Aortic smooth muscle cell (primary cell): ENCODE measurements at places on chromosomes 4 and X. TPM values are rescaled to one million over a fixed set of nuclear protein-coding genes. Genes with fewer than 3 reads are reported as not detected.

DCLK2 gene
- total RNA-seq, result 3.6 and 3.8 TPM in 2 replicates

UNC5C gene
- total RNA-seq, result 3.3 and 4.8 TPM in 2 replicates

AMBN gene
- not detected in 2 replicates for total RNA-seq

MAGIX gene
- total RNA-seq, result 1.3 and 1.6 TPM in 2 replicates

HS3ST1 gene
- 2.1 and 2.5 TPM in 2 replicates for total RNA-seq

FANCB gene
- total RNA-seq, result 5.9 and 6.5 TPM in 2 replicates

DRD5 gene
- total RNA-seq, result not detected in 2 replicates

GYPA gene
- total RNA-seq, result not detected in 2 replicates

NPY2R gene
- total RNA-seq, result 117 and 139 TPM in 2 replicates

GLRA3 gene
- under 0.01 and 0.13 TPM in 2 replicates for total RNA-seq

KCNE5 gene
- 0.25 and 0.40 TPM in 2 replicates for total RNA-seq

METTL14 gene
- total RNA-seq, result 16.5 and 21.3 TPM in 2 replicates
